BE2C (cell line): ENCODE measurements at places on chromosomes 5 and 9.

DNA sequence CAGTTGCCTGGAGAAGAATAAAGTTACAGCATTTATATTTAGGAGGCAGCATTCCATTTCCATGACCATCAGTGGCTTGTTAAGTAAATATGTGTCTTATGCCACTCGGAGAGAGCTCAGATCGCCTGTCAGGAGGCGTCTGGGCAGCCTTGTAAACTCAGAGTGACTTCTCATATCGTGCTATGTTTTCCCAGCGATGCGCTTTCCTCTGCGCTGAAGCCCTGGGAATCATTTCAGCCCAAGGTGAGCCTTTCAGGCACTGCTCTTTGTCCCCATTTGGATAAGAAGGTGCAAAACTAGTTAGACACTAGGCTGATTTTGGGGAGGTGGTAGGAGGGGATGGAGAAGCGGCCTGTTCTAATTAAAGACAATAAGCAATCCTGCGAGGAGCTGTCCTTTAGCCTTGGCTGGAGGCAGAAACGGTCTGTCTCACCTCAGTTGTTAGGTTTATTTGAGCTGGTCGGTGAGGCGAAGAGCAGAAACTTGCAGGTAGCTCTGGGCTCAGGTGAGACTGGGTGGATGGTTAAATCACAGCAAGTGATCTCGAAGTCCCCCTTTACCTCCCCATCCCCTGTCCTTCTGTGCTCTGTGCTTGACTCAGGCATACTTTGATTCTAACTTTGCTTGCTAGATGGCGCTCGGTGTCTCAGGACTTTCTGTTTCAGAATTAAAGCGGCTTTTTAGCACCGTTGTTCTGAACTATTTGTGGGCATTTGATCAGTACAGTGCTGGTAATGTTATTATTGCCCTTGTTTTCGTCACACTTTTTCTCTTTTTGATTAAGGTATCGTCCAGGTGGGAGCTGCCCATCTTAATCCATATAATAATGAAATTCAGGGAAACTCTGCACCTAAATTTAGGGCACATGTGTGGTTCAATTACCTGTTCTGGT lies 24.6 kb downstream of the NR2F1 start:
- peak; percentile 51 for DNase-seq

DNA sequence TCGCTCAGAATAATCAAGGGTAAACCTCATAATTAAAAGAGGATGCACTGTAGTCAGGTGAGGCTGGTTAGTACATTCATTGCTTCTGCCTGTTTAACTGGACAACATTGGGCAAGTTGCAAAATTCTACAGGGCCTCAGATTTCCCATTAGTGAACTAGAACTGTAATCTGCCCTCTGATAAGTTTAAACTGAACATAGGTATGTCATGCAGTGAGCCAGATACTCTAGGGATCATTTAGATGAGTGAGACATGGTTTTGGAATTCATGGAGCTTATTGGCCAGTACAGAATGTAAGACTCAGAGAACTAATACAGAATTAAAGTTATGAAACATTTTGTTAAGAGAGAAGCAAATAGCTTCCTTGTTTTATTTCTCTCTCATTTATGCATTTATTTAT lies 35.9 kb downstream of the RNF44 start:
- no peak for DNase-seq

DNA sequence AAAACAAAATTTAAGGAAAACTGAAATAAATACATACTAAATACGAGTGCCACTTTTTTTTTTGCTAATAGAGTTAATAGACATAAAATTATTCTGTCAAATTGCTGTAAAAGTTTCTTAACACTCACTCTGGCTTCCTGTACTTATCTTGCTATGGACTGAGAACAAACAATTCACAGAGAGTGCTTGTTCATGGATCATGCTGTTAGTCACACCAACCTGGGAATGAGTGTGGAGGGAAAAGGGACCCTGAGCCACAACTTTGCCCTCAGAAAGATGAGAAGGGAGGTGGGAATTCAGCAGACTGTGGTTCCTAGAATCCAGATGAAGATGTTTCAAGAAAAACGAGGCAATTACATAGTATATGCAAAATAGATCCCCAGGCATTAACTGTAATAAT lies 246.9 kb downstream of the FBXL7 start:
- DNase-seq: no peak

DNA sequence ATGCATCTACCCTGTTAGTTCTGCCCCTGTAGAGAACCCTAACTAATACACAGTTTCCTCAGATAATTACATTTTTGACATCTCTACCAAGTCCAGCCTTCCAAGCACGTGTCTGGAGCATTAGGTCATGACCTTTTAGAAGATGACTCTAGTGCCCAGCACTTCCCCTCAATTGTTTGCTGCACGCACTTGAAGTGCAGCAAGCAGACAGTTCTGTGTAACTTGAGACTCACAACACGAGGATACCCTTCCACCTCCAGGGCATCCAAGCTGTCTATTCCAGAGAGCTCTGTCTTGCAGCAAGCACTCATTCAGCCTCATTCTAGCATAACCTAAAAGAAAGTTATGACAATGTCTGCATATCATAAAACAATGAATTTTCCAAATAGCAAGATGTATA lies 1410.5 kb upstream of the CDH18 start:
- DNase-seq: no peak

DNA sequence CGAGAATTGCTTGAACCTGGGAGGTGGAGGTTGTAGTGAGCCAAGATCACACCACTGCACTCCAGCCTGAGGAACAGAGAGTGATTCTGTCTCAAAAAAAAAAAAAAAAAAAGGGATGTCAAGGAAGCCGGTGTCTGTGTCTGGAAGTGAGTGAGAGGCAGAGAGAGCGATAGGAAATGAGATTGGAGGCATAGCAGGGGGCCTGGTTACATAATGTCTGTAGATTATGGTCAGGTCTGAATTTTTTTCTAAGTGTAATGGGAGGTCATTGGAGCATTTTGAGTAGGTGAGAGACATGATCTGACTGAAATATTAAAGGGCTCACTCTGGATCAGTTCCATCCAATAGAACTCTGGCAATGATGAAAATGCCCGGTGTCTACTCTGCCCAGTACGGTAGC lies 40.4 kb upstream of the CTNNA1 start:
- no peak for DNase-seq

- peak; percentile 35 for DNase-seq
Observed at GRCh38 chr5:66129144-66129543, 15.0 kb upstream of the SREK1 start.

GRCh38 chr5:170306381-170306831 lies 8.8 kb upstream of the LCP2 start:
- peak; percentile 68 for DNase-seq

DNA sequence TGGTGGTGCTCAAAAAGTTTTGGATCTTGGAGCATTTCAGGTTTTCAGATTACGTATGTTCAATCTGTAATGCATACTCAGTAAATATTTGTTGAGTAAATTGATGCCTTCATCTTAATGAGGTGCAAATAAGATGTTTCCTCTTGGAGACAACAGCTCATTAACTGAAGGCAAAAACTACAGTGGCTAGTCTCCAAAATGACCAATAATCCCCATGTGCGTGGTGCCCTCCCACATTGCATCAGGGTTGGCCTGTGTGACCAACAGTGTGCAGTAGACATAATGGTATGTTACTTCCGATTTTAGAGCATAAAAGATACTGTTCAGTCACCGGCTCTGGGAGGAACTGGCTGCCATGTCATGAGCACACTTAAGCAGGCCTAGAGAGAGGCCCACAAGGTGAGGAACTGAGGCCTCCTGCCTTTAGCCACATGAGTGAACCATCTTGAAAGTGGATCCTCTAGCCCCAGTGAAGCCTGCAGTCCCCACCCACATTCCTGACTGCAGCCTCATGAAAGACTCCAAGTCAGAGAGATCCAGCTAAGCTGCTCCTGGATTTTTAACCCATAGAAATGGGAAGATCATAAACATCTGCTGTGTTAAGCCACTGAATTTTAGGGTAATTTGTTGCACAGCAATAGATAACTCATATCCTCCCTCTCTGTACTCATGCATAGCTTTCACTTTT lies 55.7 kb downstream of the LIFR start:
- no peak for DNase-seq

GRCh38 chr9:104276709-104277245 lies 182.7 kb downstream of the SMC2 start:
- no peak for DNase-seq

DNA sequence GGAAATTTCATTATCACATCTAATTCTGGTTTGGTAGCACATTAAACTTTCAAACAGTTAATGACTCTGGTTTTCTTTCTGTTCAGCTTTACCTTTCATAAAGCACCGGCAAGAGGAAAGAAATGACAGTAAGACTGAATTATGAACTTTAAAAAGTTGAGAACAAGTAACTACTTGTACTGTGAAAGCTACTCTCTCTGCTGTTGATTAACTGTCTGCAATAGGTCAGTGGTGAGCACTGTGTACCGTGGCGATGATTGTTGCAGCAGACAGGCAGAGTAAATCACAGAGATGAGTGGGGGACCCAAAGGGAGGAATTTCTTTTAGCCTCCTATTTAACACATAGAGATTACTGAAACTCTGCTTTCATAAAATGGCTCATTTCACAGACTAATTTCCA lies 74.0 kb upstream of the MEF2C start:
- no peak for DNase-seq

DNA sequence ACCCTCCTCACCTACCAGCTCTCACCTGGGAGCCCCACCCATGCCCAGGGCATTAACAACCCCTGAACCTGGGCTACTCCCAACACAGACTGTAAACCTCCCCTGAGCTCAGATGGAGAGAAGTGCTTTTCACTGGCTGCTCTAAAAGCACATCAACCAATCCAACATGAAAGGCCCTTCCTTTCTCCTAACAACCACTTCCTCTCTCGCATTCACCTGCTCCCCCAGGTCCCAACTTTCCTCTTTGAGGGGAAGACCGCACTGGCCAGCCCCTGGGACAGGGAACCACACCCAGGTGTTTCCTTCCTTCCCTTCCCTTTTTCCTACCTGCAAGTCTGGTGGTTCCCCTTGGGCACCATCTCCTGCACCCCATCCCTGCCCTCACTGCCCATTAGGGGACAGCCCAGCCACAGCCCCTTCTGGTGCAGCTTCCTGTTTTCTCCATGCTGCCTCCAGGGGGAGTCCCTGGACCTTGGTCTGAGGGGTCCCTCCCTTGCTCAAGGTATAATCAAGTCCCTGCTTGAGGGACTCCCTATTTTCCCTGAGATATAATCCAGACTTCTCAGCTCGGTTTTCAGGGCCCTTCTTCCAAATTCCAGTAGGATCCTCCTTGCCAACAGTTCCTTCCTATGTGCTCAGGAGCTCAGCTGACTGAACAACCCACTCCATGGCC lies 30.5 kb upstream of the DAB2IP start:
- DNase-seq: peak; percentile 62

GRCh38 chr5:169801324-169801777 lies 164.3 kb downstream of the DOCK2 start:
- no peak for DNase-seq

DNA sequence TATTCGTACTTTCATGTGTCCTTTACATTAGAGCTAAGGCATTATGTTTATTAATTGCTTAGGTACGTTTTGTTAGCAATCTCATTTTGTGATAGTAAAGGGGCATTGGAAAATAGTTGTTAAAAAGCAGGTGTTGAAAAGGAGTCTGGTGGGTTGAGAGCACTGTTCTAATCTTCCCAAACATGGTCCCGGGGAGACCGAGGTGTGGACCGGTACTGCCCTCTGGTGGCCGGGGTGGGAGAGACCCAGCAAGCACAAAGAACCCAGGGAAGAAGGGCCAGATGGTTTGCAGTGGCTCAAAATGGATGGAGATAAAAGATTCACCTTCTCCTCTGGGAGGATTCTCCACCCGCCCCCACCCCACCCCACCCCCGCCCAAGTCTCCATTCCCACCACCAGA lies 26.1 kb downstream of the IDNK start:
- peak; percentile 84 for DNase-seq

GRCh38 chr5:120818128-120818527 lies 354.0 kb downstream of the PRR16 start:
- DNase-seq: no peak

- DNase-seq: no peak
Observed at GRCh38 chr5:78661691-78662090, 13.1 kb upstream of the LHFPL2 start.

DNA sequence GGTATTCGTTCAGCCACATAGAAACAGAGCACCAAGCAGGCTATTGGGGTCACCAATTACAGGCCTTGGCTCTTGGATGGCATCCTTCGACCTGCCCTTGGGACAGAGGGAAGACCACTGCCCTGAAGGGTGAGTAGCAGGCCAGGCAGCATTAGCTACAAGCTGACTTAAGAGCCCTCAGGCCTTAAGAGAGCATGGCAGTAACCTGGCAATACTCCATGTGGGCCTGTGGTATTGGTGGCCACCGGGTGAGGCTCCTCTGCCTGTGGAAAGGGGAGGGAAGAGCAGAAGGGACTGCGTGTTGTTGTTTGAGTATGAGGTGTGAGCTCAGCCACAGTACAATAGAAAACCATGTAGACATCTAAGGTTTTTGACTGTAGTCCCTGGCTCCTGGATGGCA lies 170.6 kb downstream of the MCTP1 start:
- DNase-seq: no peak

GRCh38 chr5:173457482-173457881 lies 129.3 kb upstream of the STC2 start:
- no peak for DNase-seq
